ENCODE measurements at places on chromosomes 11 and 22. TPM values are rescaled to one million over a fixed set of nuclear protein-coding genes. Genes with fewer than 3 reads are reported as not detected.
A peak's percentile ranks its signal among the peaks of the same experiment; 100 is the strongest.

Gene PRRG4
- 1.7 TPM for total RNA-seq

Gene YPEL4
- 2.5 TPM for total RNA-seq

Gene OR56A1
- total RNA-seq = not detected

Gene LRRC74B
- total RNA-seq = not detected

Gene IL18BP
- total RNA-seq = 3.5 TPM

Gene HSPB2
- total RNA-seq = 1.4 TPM

Gene MMP11
- total RNA-seq = 9.7 TPM

GRCh38 chr11:126815111-126815510 lies 185.5 kb downstream of the KIRREL3 start:
- H3K27me3 ChIP-seq = no peaks in the 10 kb centered on the region
- no peak overlapping the region for H3K4me3 ChIP-seq
- no peaks in the 10 kb centered on the region for H3K4me1 ChIP-seq
- DNase-seq = no peak
- no peaks in the 10 kb centered on the region for H3K36me3 ChIP-seq

DNA sequence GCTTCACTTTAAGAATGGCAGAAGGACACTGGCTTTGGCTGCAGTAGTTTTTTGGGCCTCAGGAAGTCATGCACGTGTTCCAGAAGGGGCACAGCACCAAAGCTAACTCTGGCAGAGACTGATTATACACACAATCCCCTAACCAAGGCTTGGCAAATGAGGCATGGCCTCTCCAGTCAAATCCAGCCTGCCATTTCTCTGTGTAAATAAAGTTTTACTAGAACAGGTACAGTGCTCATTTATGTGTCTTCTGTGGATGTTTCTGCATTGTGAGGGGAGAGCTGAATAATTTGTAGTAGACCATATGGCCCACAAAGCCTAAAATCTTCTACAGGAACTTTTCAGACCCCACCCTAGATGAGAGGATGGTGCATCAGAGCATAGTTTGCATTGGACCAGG lies 46.4 kb upstream of the MN1 start:
- no peak overlapping the region for H3K4me3 ChIP-seq
- H3K27ac ChIP-seq = no peak overlapping the region
- peaks cover 12% of the 10 kb centered on the region for H3K36me3 ChIP-seq
- no peak for DNase-seq

DNA sequence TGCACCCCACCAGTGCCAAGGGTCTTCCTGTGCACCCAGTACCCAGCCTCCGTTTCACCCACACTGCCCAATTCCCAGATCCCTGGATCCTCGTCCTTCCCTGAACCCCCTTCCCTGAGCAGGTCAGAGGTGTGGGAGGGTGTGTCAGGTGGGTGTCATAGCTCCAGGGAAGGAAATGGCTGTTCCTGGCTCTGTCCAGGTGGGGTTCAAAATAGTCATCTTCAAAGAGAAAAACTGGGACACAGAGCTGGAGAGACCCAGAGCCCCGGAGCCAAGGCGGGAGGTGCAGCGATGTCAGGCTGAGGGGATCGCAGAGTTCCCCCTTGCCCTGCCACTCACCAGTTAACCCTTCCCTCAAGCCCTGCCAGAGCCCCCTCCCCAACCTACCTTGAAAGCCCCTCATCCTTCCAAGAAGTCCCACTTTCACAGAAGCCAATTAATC lies 698 bp downstream of the C1QTNF4 start:
- DNase-seq = no peak
- H3K4me3 ChIP-seq = no peak overlapping the region
- peaks cover 50% of the 10 kb centered on the region for H3K27me3 ChIP-seq
- no peak overlapping the region for H3K27ac ChIP-seq
- peaks cover 11% of the 10 kb centered on the region for H3K4me1 ChIP-seq

- H3K36me3 ChIP-seq = no peaks in the 10 kb centered on the region
- no peak overlapping the region for H3K27ac ChIP-seq
- H3K27me3 ChIP-seq = no peaks in the 10 kb centered on the region
- H3K4me1 ChIP-seq = no peaks in the 10 kb centered on the region
- H3K4me3 ChIP-seq = no peak overlapping the region
- no peak for DNase-seq
These were observed 13.8 kb upstream of the DDB2 start for GRCh38 chr11:47201015-47201414.

DNA sequence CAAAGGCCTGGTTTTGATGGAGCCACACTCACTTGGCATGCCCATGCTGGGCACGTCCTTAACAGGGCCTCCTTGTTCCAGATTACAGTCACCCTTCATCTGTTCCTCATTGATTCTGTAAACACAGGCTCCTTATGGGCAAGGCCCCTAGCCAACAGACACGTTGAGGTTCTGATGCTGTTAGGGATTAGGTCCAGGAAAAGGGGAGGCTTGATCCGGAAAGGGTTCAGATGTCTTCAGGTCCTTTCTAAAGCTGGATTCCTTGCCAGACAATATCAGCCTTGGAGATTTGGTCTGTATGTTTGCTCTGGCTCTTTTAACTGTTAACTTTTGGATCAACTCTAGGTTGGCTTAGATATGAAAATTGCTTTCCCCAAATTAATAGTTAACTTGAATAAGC lies 46.9 kb upstream of the PRSS23 start:
- H3K4me1 ChIP-seq = peaks cover 5% of the 10 kb centered on the region
- no peak overlapping the region for H3K27ac ChIP-seq
- H3K27me3 ChIP-seq = no peaks in the 10 kb centered on the region
- no peak overlapping the region for H3K4me3 ChIP-seq
- no peaks in the 10 kb centered on the region for H3K36me3 ChIP-seq

DNA sequence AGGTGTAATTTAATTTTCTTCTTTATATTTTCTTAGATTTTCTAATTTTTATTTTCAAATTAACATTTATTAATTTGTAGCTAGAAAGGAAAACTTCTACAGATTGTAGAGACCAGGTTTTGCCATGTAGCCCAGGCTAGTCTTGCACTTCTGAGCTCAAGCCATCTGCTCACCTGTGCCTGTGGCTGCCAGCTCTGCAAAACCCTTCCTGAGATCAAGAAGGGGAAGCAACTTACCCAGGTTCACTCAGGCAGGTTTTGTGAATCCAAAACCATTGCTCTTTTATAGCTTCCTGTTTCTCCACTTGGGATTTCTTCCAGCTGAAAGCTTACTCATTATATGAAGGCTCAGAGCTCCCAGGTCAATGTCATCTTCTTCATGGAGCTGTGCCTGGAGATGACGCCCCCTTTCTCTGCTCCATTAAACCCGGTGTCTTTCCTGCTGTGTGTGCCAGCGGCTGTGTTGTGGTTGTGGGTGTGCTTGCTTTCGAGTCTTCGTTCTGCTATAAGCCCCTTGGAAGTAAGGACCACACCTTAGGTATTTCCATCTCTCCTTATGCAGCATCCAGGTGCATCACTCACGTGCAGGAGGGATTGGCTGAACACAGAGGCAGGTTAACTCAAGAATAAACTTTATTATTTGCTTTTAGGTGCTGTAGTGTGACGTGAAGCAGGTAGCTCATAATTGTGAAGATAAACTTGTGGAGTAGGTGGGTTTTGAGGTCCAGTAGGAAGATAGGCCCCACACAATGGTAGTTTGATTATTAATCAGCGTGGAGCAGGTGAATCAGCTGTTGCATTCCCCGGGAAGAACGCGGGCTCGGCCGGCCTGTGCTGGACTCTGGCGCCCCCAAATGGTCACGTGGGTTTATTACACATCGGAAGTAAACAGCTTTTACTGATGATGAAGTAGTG lies 42.2 kb upstream of the INCENP start:
- H3K4me1 ChIP-seq = no peaks in the 10 kb centered on the region
- DNase-seq = peak; percentile 89
- no peaks in the 10 kb centered on the region for H3K36me3 ChIP-seq
- H3K4me3 ChIP-seq = no peak overlapping the region
- no peaks in the 10 kb centered on the region for H3K27me3 ChIP-seq

DNA sequence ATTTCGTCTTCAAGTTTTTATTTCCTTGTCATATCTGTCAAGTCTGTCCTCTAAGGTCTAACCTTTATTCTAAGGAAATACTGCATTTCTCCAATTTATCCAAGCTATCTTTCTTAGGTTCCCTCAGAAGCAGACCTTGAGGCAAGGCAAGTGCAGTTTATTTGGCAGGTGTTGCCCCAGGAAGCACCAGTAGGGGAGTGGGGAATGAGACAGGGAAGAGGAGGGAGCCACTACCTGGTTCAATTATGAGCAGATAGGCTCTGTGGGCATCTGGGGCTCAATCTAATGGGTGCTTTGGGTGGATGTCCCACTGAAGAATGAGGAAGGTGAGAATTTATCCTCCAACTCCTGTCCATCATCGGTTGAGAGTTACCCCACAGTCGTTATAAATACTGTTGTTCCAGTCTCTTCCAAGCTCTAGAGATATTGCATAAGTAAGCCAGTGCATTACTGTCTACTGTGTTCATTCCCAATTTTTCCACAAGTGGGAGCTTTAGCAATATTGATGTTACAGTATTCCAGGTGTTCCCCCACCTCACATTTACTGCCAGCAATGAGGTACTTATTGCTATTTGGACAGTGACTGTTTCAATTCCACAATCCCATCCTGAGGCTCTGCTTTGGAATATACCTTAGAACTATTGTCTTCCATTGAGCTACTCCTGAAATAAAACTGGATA lies 154.9 kb upstream of the CEP126 start:
- H3K36me3 ChIP-seq = no peaks in the 10 kb centered on the region
- no peaks in the 10 kb centered on the region for H3K4me1 ChIP-seq
- no peak for DNase-seq
- no peak overlapping the region for H3K27ac ChIP-seq
- no peaks in the 10 kb centered on the region for H3K27me3 ChIP-seq
- no peak overlapping the region for H3K4me3 ChIP-seq

Data from sigmoid colon (tissue), 7 donors.